ENCODE measurements at places on chromosomes 4 and X.

DNA sequence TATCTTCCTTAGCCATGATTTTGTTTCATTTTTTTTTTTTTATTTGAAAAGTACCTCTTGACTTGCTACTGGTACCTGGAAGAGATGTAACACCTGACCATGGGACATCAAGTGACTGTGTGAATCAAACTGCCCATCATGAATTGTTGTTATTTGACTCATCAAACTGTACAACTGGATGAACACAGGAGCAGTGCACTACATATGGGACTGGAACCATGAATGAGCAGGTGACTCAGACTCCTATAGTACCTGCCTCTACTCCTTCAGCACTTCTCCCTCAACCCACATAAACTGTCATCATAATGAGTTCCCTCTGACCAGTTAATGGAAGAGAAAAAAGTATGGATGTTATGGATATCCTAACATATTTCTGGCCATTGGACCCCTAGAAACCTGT lies 15.9 kb upstream of the UBE2D3 start:
- H3K27ac ChIP-seq, result no peak overlapping the region
- H3K4me1 ChIP-seq, result no peaks in the 10 kb centered on the region
- no peaks in the 10 kb centered on the region for H3K27me3 ChIP-seq

DNA sequence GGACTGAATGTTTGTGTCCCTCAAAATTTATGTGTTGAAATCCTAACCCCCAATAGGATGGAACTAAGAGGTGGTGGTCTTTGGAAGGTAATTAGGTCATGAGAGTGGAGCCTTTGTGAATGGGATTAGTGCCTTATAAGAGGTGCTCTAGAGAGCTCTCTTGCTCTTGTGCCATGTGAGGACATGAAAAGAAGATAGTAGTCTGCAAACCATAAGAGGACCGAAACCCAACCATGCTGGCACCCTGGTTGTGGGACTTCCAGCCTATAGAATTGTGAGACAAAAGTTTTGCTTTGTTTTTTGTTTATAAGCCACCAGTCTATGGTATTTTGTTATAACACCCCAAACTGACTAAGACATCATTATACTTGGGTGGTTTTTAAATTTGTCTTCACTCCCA lies 417.1 kb downstream of the ANKRD50 start:
- H3K27ac ChIP-seq, result no peak overlapping the region
- no peaks in the 10 kb centered on the region for H3K36me3 ChIP-seq
- no peak overlapping the region for H3K4me3 ChIP-seq

GRCh38 chr4:8759987-8760386 lies 111.7 kb downstream of the HMX1 start:
- H3K4me1 ChIP-seq, result no peaks in the 10 kb centered on the region
- no peak overlapping the region for H3K27ac ChIP-seq
- H3K27me3 ChIP-seq, result no peaks in the 10 kb centered on the region
- no peaks in the 10 kb centered on the region for H3K36me3 ChIP-seq
- H3K4me3 ChIP-seq, result no peak overlapping the region

GRCh38 chr4:104772849-104773248 lies 278.2 kb upstream of the CXXC4 start:
- no peaks in the 10 kb centered on the region for H3K27me3 ChIP-seq
- no peaks in the 10 kb centered on the region for H3K36me3 ChIP-seq
- no peaks in the 10 kb centered on the region for H3K4me1 ChIP-seq
- no peak for DNase-seq
- H3K27ac ChIP-seq, result no peak overlapping the region

Measured in astrocyte (in vitro differentiated cells and primary cell).